ENCODE measurements at places on chromosomes 16 and 17.

- DNase-seq: no peak
Measured at GRCh38 chr16:52611817-52612673, 65.1 kb upstream of the TOX3 start.

- DNase-seq: no peak
Measured at GRCh38 chr17:63497708-63498483, 21.0 kb downstream of the ACE start.

DNA sequence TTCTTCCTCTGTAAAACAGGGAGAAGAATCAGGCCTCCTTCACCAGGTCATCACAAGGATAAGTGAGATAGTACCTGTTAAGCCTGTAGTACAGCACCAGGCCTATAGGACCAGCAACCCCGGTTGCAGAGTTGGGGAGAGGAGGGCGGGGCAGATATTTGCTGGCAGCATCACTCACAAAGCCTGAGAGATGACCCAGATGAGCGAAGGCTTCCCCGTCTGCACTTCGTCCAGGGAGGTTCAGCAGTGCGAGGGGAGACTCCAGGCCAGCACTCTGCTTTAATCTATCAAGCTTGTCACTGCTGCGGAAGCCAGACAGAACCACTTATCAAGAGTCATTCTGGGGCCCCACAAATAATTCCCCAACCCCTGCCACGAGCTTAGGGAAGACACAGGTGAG is 15.8 kb upstream of the RBBP6 start:
- no peak for DNase-seq

GRCh38 chr17:61728297-61728836 is 135.0 kb downstream of the BRIP1 start:
- DNase-seq: no peak

DNA sequence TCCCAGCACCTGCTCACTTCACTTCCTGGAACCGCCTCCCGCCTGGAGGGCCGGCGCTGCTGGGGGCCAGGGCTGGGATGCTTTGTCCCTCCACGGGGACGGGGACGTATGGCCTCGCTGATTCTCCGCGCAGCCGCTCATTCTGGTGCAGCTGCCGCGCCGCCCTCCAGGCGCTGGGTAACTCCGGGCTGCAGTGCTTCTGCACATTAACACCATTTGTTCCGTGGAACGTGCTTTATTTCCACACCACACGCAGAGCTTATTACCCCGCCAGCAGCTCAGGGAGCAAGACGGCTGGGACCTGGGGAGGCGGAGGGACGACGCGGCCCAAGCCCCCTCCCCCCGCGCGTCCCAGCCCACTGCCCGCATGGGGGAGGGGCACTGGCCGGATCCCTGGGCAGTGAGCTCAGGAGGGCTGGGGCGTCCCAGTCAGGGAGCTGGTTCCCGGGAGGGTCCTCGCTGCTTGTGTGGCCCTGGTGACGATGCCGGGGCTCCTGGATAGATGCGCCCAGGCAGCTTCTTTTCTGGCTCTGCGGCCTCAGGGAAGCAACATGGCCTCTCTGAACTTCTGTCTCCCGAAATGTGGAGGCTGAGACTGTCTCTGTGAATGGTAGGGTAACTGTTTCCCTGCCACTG is 45.4 kb upstream of the ACSF3 start:
- DNase-seq: no peak

GRCh38 chr16:85373741-85374570 is 239.2 kb upstream of the GSE1 start:
- DNase-seq: no peak
